Bronchial epithelial cell (primary cell): ENCODE measurements at places on chromosomes 12 and 14. TPM values are rescaled to one million over a fixed set of nuclear protein-coding genes. Genes with fewer than 3 reads are reported as not detected.

DNA sequence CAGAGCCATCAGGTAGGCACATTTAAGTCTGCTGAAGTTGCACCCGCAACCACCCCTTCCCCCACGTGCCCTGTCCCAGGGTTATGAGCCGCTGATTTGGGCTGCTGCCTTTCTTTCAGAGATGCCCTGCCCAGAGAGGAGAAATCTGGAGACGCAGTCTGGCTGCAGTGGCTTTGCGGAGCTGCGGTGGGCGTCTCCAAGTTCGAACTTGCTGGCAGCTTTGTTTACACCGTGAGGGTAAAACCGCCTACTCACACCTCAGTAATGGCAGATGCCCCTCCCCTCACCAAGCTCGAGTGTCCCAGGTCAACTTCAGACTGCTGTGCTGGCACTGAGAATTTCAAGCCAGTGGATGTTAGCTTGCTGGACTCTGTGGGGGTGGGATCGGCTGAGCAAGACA, 14.7 kb downstream of the PTCSC3 start:
- peak; percentile 54 for DNase-seq

DNA sequence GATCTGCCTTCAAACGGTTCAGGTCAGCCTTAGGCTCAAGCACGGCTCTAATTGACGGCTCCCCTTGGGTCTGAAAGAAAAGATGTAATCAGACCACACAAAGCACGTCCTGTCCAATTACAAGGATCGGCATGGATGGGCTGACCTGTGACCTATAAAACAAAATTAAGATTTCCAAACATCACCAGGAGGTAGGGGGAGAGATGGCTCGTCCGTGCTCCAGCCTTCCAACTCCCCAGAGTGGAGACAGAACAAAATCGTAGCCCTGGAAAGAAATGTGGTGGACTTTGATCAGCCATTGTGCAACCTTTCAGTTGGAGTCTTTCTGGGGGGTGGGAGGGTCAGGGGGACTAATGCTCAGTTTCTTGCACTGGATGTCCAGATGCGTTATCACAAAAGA, 226.6 kb upstream of the DIO3 start:
- no peak for DNase-seq

DNA sequence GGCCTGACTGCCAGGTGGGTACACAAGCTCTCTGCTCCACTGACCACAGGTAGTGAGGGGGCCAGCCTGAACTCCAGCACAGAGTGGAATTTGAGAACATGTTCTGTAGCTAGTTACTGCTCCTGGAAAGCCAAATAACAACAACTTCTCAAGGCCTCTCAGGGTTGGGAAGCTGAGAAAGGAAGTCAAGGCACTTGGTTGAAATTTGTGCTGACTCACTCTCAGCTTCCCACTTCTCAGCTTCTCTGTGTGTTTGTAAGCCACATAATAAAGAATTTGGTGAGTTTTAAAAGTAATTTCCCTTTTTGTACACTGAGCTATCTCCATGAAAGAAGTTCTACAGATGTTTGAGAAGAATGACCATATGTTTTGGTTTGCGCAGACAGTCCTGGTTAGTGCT, 234.9 kb downstream of the KTN1 start:
- no peak for DNase-seq

DNA sequence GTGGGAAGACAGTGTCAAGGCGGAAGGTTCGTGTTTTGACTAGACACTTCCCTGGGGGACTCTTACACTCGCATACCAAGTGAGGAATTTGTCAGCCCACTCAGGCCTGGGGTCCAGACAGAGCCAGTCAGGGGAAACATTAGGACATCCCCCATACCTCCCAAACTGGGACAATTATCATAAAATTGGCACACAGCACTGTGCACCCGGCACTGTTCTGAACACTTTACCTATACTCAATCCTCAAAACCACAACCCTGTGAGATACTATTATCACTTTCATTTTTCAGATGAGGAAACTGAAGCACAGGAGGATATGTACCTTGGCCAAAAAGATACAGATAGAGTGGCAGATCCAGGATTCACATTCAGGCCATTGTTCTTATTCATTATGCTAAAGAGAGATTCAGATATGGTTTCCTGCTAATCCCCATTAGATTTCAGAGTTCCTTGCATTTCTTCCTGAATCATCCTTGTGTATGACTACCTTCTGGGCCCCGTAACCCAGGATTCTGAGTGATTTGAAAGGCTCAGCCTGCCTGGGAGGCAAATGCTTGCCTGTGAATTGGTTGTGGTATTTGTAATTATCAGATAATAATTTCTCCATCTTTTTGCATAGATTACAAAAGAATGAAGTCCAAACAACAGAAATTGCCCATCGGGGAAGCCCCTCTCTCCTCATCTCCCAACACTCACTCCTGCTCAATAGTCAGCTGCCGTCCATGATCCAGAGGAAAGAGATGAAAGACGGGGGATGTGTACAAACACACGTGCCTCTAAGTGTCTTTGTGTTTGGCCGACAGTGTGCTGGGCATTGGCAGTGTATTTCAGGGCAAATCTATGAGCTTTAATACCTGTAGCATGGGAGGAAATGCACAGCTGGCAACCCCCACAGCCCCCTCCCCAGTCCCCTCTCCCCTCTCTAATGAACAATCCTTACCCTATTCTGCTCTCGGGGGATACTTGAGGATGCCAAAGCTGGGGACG, 4.6 kb downstream of the TAC3 start:
- DNase-seq, result no peak

DNA sequence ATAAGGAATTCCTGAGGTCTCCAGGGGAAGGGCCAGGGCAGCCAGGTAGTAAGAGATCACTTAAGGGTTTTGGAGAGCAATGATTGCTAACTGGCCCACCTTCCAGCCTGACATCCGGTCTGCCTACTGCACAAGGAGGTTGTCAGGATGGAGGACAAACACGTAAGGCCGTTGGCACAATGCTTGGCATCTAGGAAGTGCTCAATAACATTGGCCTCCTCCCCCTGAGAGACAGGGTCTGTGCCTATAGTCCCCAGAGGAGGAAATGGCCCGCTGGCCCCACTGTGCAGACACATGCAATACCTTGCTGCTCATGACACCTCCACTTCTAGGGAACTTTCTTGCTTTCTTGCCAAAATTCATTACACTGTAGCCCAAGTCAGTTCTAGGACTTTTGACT, 73.2 kb downstream of the NTF3 start:
- no peak for DNase-seq

- peak; percentile 44 for DNase-seq
Observed at GRCh38 chr14:96852823-96853422, 55.7 kb downstream of the VRK1 start.

DNA sequence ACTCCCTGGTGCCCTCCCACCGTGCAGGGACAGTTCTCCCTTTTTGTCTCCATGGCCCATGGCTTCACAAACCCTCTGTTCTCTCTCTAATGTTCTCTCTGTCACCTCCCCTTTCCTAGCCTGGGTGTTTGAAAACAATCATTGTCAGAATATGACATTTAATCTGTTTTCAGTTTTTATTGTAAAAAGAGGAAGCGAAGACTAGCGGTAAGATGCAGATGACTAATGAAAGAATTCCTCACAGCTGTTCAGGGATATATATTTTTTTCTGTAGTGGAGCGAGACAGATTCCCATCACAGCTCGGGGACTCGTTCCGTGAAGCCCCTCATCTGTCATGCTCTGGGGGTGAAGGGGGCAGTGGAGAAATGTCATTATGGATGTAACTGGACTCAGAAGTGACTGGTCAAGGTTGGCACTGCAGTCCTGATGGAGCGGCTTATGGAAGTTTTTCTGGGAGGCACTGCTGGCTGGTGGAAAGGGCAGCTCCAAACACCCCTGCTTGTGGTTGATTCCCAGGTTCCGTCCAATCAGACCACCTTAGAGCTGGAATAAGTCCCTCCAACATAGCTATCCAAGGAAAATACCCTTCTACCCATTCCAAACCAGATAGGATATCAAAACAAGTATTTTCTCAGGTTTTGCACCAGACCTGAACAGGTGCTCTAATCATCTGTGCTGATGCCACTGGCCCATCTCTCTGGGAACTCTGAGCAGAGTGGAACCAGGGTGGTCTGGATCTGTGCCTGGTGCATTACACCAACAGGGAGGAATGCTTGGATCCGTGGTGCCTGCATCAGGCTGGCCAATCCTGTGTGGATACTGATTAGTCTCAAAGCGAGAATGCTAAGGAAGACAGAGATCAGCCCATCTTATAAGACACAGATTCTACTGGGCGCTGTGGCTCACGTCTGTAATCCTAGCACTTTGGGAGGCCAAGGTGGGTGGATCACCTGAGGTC, 84.7 kb downstream of the GPATCH2L start:
- DNase-seq, result no peak

- no peak for DNase-seq
Observed at GRCh38 chr12:63318313-63318712, 167.3 kb upstream of the AVPR1A start.

- DNase-seq, result no peak
Observed at GRCh38 chr12:46150735-46151134, 118.1 kb downstream of the SLC38A1 start.

DNA sequence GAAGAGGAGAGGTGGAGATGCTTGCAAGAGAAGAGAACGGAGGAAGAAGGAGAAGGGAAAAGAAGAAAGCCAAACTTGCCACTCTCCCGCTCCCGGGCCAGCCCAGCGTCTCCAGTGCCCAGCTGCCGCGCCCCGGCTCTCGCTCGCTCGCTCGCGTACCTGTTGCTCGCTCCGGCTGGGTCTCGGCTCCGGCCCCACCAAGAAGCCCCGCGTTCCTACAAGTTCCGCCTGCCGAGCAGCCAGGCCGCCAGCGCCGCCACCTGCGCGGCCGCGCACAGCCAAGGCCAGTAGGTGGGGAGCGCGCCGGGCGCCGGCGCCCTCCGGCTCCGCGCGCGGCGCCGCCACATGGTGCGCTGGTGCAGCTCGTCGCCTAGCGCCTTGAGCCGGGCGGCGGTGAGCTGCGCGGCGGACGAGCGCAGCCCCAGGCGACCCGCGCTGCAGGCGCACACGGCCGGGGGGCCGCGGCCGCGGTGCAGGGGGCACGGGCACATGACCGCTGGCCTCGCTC, 370 bp downstream of the HRK start:
- DNase-seq, result no peak

- no peak for DNase-seq
Observed at GRCh38 chr12:123056053-123056452, 75.6 kb downstream of the ARL6IP4 start.

DNA sequence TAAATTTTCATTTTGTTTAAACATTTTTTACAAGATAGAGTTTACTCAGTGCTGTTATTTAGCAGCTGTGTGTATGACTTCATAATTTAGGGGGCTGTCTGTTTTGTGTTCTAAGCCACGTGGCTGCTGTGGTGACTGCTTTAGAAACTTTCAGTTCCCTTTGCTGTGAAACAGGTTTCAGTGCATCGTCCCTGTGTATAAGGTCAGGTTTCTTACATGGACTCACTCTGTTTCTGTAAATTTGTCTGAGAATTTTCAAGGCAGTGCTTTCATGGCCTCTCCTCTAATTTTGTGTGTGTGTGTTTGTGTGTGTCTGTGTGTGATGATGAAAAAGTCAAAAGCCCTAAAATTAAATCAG, 32.4 kb downstream of the BICD1 start:
- no peak for DNase-seq

- DNase-seq, result no peak
Observed at GRCh38 chr12:31950492-31950891, 8.7 kb upstream of the RESF1 start.

DNA sequence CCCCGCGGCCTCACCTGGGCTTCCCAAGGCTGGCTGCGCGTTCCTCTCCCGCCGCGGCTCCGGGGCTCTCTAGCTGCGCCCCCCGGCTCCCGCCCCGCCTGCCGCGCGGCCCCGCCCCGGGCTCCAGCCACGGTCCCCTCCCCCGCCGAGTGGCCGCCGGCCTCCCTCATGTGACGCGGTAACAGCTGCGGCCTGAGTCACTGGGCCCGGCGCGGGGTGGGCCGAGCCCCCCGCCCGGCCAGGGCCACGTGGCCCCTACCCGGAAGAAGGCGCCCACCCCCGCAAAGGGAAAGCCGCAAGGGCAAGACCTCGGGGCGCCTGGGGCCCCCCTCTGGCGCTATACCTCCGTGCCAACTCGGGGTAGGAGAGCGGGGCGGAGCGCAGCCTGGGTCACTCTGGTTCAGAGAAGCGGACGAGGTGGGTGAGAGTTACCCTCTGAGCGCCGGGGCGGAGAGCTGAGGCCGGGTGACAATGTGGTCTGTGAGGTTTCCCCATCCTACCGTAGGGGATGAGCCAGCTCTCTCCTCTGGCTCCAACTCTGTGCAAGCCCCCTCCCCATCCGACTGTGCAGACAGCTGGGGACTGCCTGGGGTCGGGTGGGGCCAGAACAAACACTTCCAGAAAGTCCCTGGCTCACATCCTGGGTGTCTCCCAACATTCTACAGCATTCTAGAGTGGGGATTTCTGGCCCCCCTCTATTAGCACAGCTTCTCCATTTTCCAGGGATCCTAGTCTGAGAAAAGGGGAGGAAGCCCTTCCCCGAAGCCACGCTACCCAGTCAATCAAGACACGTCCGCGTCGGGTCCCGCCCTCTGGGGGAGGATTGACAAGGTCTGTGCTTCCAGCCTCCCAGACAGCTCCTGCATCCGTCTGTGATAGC, at the start of gene CD63:
TSS of gene CD63 (minus strand) at position 71 of the 880 bp plus-strand sequence. CDS start 668 bp downstream, outside the sequence.
- DNase-seq, result peak; percentile 90

GRCh38 chr12:78275886-78276285, 445.2 kb downstream of the NAV3 start:
- no peak for DNase-seq

TIMM9 gene
- 15.5 and 18.3 TPM in 2 replicates for total RNA-seq

POLE2 gene
- 1.8 and 2.2 TPM in 2 replicates for total RNA-seq

TAPBPL gene
- total RNA-seq, result 1.8 and 3.1 TPM in 2 replicates

CPM gene
- 7.1 and 28.5 TPM in 2 replicates for total RNA-seq

ACRBP gene
- total RNA-seq, result under 0.01 and 0.51 TPM in 2 replicates

ACSS3 gene
- total RNA-seq, result 0.26 and 1.1 TPM in 2 replicates

LRIG3 gene
- 30.6 and 44.5 TPM in 2 replicates for total RNA-seq

BCL11B gene
- total RNA-seq, result 2.9 and 5.3 TPM in 2 replicates

CLMN gene
- total RNA-seq, result 2.2 and 3.9 TPM in 2 replicates
